ENCODE measurements at places on chromosomes 2 and 18.

DNA sequence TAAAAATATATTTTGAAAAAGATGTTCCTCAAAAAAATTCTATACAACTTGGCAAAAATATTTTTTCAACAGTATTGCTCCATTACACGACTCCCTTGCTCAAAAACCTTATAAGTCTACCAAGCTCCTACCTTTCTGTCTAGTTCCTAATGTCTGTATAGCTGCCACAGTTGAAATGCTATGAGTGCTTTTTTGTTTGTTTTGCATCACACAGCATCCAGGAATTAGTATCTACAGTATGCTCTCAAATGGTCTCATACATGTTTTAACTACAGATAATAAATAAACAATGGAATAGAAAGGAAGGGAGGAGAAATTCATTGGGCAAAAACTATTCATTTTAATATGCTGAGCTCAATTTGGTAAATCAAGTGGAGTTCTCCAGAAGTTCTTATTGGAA lies 17.3 kb downstream of the ACADL start:
- no peak for DNase-seq

GRCh38 chr18:59623456-59624368 lies 73.5 kb downstream of the CCBE1 start:
- peak; percentile 78 for DNase-seq

- DNase-seq, result no peak
Measured at GRCh38 chr2:58429014-58429875, 188.1 kb upstream of the FANCL start.

DNA sequence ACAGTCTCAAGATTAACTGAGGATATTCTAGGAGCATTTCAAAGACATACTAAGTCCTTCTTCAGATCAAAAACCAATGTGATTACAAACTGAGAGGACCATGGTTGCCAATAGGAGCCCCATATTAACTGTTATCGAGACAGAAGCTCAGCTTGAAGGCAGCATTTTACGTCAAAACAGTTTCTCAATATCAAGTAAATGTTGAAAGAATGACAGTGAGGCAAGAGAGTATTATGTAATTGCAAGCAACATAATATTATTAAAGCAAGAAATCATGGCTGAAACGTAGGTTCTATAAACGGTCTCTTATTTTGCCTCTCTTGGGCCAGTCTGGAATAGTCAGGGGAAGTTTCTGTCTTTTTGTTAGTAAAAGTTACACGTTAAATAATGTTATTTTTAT lies 22.9 kb downstream of the RIT2 start:
- no peak for DNase-seq

GRCh38 chr2:217105733-217106649 lies 246.1 kb upstream of the TNP1 start:
- DNase-seq, result peak; percentile 98

DNA sequence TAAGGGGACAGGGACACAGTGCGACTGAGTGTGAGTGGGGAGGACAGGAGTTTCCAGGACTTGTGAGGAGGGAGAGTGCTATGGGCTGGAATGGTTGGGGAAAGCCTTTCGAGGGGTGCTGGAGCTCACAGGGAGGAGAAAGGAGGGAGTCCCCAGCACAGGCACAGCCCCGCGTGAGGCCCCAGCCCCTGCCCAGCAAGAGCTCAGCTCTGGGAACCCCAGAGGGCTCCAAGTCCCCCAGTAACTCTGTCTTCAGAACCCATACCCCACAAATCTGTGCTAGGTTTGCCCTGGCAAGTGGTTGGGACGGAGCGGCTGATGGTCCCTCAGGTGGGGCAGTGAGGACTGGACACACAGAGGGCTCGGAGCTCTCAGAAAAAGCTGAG lies 75.4 kb downstream of the SFXN5 start:
- DNase-seq, result no peak

- DNase-seq, result peak; percentile 3
Measured at GRCh38 chr18:52334896-52335295, 5.1 kb upstream of the DCC start.

DNA sequence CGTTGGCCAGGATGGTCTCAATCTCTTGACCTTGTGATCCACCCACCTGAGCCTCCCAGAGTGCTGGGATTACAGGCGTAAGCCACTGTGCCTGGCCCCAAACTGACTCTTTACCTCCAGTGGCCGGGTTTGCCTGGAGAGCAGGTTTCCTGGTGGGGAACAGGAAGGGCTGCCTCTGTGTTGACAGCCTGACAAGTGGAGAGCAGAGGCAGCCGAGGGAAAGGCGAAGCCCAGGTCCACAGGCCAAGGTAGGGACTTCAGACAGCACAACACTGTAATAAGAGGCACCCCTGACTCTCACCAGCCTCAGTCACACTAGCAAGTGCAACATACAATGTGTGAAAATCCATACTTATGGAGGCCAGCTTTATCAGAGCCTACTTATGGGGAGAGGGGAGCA lies 16.5 kb upstream of the SH3BP4 start:
- DNase-seq, result no peak

DNA sequence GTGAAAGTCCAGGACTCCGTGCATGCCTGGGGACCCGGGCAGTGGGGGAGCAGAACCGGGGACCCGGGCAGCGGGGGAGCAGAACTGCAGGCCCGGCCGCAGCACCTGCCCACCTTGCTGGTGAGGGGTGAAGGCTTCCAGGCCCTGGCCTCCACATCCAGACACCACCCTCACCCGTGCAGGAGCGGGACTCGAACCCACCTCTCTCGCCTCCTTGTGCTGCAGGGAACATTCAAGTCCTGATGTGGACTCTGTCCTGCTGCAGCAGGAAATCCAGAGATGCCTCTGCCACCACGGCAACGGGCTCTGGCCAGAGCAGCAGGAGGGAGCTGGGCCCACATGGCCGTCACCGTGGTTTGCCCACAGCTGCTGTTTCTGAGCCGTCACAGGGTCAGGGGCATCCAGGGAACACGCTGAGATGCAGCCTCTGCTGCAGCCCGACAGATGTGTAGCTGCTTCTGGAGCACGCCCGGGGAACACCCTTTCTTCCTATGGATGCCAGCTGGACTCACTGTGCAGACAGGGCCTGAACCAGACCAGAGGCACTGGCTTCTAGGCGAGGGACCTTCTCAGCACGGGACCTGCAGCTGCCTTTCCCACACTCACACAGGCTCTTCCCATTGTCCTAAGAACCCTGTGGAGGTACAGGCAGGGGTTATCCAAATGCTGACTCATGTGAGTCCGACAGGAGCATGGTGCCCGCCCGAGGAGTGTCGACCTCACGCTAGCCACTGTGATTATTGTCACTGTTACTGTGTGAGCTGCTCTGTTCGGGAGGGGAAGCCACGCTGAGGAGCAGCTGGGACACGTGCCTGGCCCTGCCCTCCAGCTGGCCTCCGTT lies 89.2 kb upstream of the CTDP1 start:
- no peak for DNase-seq

GRCh38 chr2:30266705-30267104 lies 35.4 kb downstream of the LBH start:
- DNase-seq, result no peak

GRCh38 chr18:48948112-48949049 lies 2.4 kb downstream of the SMAD7 start:
- peak; percentile 52 for DNase-seq

DNA sequence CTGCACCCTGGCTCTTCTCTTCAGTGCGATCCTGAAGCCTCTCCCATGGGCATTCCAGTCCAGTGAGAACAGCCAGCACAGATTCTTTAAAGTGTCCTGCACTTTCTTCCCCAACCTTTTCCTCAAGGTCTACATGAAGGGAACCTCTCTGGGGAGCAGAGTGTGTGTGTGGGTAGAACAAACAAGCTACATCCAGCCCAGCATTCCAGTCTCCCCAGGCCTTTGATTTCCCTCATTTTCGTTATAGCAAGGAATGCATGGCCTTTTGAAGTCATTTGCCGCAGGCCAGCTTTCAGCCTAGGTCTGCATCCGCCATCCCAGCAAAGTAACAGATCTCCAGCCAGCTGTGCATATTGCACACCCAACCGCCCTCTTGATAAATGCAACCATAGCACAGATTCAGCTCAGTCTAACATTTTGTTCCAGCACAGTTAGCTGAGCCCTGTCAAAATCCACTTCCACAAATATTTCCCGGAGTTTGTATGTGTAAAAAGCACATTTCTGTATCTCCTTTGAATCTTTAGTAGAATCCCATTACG lies 44.6 kb downstream of the CD8B2 start:
- no peak for DNase-seq

GRCh38 chr2:100281521-100282438 lies 40.5 kb downstream of the LONRF2 start:
- DNase-seq, result no peak

- peak; percentile 42 for DNase-seq
Measured at GRCh38 chr2:11744631-11745394, 1.6 kb upstream of the LPIN1 start.

- DNase-seq, result no peak
Measured at GRCh38 chr2:55986700-55987440, 63.3 kb upstream of the EFEMP1 start.

DNA sequence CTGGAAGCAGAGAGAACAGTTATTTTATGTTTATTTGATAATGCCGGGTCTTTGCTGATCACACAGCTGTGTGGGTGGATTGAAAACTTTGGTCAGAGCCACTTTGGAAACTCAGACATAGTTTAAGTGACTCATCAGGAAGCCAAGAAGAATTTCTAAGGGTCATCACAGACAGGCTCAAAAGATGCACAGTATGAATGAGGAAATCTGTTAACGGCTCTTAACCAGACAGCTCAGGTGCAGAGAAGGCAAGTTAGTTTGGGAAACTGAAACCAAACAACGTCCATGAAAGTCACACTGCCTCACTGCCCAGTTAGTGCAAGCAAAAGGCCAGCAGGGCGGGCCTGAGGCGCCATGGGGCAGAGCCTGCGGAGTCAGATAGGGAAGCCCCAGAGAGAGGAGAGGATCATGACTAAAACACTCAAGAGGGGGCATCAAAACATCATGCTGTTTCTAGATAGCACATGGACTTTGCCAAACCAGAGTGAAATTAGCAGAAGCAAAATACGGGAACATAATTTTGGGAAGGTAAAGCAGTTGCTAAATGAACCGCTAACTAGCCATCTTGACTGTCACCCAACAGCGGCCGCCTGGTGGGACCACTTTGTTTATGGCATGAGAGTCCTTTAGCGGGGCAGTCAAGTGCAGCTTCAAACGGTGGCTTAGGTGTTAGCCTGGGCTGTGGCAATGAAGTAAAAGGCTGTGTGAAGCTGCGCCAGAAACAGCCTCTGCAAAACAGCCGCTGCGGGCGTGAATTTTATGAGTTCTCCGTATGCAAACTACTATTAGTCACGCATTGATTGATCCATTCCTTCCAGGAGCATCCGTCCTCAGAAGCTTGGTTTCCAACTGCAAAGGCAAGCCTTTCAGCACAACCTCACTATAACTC lies 101.2 kb downstream of the KCTD18 start:
- DNase-seq, result peak; percentile 51

DNA sequence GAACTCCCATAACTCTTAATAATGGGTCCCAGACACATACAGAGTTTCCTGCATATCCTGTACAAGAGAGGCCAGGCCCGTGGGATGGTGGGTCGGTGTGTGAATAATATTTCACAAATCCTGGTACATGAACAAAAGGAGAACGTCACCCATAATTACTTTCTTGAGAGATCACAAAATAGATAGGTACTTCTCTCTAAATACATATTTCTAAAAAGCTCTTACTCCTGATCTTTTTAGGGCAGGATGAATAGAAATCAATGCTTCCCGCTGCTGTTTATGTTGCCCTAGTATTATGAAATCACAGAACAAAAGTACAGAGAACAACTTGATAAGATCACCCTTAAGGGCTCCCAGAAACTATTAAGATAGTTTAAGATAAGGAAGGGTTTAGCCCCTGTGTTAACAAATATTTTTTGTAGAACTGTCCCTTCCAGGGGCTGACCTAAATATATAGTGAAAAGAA lies 5.4 kb downstream of the IRS1 start:
- peak; percentile 7 for DNase-seq

DNA sequence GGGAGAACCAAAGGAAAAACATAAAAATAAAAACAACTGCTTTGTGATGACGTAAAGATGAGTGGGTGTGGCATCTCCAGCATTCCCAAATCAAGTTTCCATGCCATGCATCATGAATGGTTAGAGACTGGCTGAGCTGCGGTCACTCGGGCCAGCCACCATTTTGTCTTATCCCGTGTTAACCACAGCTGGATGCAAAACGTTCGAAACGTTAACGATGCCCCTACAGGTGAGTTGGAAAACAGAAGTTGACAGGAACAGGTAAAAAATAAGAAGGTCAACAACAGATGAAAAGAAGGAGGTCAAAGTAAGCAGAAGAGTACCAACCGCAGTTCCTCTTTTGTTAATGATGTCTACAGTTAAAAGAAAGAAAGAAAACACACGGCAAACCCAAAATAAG lies 411.1 kb downstream of the NRXN1 start:
- no peak for DNase-seq

DNA sequence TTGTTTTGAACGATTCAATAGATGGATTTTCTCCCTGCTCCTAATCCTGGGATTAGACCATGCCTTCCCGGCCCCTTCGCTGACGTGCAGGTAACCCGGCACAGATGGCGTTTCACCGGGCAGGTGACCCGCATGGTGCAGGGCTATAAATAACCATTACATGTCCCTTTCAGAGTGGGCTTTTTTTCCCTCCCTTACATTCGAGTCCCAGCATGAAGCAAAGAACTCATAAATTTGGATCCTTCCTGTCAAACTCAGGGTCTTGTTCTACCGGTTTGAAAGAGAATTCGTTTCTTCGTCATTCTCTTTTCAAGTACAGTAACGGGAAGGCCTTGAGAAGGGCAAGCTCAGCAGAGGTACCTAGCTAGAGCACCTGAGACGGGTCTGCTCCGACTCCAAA lies 46.1 kb downstream of the EDAR start:
- DNase-seq, result no peak

GRCh38 chr18:48572402-48573126 lies 33.7 kb downstream of the CTIF start:
- DNase-seq, result no peak

DNA sequence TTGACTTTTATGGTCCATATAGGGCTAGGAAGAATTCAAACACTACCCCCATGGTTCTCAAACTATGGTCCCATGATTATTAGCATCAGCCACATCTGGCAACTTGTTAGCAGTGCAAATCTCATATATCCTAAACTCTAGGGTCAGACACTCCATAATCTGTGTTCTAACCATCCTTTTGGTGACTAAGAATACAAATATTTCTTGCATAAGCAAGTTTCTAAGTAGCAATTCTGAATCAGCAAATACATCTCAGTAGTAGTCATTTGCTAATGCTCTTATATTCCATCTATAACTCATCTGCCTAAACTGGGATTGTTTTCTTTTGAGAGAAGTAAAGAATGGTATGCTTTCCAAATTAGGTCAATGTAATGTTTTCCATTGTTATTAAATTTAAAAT lies 447.3 kb downstream of the TMX3 start:
- peak; percentile 43 for DNase-seq

GRCh38 chr2:41771710-41772109 lies 276.1 kb upstream of the PKDCC start:
- DNase-seq, result no peak

DNA sequence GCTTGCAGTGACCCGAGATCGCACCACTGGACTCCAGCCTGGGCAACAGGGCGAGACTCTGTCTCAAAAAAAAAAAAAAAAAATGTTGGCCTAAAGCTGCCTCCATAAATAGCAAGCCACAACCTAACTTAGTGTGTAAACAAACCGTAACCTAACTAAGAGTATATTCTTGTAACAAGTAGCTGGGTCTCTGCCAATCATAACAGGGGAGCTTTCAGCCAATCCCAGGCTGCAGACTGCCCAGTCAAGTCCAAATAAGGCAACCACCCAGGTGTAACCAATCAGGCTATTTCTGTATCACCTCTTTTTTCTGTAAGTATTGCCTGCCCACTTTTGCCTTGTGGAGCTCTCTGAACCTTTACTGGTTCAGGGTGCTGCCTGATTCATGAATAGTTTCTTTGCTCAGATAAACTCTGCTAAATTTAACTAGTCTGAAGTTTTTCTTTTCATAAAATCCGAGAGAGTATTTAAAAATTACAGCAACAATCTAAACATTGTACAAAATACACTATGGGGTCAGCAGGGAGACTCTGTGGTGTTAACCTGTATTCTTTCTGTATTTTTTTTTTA lies 4.5 kb downstream of the PSTPIP2 start:
- no peak for DNase-seq

Measured in fibroblast of gingiva (primary cell).